ENCODE measurements at places on chromosomes 13 and 19.

GRCh38 chr13:46210362-46211083 is 1.2 kb upstream of the LRRC63 start:
- no peak for DNase-seq

DNA sequence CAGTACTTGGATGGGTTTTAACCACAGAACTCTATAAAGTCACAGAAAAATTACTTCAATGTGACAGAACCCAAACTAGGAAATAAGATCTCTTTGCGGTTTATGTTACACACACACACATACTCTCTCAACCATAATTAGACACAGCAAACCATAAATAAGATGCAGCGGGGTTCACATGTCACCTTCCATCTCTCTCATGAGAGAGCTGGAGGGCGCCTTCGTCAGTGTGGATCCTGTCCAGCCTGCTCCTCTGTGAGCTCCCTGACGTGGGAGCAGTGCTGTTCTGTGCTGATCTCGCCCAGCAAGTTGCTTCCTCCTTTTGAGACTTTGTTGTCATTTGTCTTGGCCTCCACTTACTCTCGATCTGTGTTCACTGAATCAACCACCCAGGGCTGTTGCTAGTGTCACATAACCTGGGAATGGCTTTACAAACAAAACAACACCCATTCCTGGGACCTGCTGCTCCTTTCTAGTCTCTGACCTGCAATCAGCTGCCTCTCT is 204.9 kb upstream of the KL start:
- peak; percentile 66 for DNase-seq

- peak; percentile 34 for DNase-seq
These were observed 564.5 kb downstream of the FGF9 start for GRCh38 chr13:22235285-22235949.

DNA sequence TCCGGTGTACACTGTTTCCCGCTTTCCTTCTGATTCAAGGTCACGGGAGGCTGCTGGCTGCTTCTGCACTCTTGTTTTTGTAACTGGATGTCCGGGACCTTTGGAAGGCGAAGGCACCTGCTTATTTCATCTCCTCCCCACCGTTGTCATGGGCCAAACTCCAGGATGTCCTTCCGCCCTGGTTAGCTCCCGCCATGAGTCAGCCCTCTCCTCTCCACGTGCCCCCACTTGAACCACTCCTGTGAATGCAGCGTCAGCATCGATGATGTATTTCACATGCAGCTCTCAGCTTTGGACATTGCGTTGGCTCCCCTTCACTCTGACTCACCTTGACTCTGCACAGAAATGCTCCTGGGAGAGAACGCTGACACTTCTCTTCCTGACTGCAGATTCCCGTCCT is 5.5 kb upstream of the GALP start:
- no peak for DNase-seq

DNA sequence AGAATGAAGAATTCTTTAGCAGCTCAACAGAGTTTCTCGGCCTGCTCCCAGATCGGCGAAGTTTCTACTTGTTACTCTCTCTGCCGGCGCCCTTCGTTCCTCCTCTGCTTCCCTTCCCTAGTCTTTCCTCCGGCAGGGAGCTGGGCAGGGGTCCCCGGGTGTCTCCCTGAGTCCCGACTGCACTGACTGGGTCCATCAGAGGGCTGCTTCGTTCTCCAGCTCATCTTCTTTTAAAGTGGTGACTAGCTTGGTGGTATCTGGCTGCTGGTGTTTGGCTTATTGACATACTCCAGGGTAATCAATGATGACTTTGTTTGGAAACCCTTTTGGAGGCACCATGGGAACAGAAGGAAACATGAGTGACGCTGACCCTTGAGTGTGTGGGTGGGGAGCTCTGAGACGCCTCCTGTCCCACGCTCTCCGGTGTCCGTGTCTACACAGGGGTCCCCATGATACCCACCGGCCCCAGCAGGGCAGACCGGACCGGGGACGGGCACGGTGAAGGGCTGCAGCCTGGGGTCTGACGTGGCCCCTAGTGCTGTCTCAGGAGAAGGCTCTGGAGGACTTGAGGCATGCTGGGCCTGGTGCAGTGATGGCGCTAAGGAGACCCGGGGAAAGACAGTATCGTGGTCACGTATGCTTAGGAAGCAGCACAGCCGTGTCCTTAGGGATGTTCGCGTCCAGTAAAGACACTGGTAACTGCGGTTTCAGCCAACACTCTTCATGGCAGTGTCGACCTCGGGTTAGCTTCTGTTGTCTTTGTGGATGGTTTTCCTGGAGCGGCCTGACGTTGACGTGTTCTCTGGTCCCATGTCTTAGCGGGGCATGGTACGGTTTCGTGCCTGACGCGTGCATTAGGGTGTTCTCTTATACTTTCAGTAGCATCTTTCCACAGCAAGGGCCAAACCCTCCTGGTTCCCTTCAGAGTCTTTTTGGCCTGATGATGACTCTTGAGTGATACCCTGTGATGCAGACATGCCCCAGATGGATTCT is 23.8 kb downstream of the NAXD start:
- DNase-seq, result no peak

DNA sequence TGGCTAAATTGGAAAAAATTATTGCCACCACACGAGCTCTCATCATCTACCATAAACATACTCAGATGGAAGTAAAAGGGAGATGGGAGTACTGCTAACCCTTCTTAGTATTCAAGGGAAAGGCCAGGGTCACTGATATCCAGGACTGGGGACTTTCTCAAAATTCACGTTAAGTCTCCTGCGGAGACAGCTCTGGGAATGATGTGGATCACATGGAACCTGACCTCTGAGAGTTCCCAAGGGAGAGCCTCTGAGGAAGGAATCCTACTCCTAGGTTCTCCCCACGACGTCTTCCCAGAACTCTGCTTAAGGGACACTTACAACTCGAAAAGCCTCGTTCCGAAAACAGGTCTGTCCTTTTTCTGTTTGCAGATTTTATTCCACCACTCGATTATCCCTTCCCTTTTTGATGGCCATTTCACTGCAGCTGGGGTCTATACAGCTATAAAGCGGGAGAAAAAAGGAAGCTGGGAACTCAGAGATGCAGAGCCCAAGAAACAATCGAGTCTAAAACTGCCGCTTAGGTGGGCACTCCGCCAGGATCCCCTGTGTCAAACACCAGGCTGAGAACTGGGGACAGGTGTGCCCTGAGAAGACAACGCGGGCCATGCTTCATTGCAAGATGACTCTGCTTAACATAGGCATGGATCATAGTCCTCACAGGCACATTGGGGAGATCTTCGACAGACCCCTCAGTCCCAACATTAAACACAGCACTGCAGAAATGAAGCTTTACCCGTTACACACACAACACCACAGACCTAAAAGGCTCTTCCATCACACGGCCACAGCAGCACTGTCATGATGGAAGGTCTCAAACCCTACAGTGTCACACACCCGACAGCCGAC is 823 bp upstream of the ZNF567 start:
- no peak for DNase-seq

DNA sequence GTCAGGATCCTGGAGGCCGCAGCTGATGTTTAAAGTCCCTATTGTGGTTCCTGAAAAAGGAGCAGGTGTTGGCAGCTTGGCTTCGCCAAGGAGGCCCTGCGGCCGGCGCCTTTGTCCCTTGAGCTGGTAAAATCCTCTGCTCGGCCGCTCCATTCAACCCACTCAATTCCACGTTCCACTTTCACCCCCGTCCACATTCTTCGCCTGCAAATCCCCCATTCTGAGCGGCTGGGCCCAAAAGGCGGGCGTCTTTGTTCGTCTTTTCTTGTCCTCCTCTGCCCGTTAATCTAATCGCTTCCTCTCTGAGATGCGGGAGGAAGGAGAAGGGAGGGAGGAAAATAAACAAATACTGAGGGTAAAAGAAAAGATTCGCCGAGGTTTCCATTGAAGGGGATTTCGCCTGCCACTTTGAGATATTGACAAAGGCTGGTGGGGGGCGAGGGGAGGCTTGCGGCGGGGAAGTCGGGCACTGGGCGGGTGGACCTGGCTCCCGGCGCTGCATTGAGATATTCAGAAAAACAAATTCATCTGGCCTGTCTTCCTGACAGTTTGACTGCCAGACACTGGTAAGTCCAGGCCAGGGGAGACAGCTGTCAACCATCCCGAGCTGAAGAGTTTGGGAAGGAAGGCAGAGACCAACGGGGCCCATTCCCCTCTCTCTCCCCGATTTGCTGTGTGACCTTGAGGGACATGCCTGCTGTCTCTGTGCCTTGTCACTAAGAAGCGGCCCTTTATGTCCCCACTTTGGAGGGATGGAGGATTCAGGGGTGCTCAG is 37.6 kb downstream of the ZNRF4 start:
- DNase-seq, result no peak

GRCh38 chr19:8054169-8054568 is 1.6 kb downstream of the CCL25 start:
- DNase-seq, result no peak
